Panc1 (cell line): ENCODE measurements at places on chromosomes 5 and 9. TPM values are rescaled to one million over a fixed set of nuclear protein-coding genes. Genes with fewer than 3 reads are reported as not detected.

IRX1 gene
- not detected for total RNA-seq

MPDZ gene
- total RNA-seq = 16.6 TPM

PCDHA2 gene
- not detected for total RNA-seq

DNA sequence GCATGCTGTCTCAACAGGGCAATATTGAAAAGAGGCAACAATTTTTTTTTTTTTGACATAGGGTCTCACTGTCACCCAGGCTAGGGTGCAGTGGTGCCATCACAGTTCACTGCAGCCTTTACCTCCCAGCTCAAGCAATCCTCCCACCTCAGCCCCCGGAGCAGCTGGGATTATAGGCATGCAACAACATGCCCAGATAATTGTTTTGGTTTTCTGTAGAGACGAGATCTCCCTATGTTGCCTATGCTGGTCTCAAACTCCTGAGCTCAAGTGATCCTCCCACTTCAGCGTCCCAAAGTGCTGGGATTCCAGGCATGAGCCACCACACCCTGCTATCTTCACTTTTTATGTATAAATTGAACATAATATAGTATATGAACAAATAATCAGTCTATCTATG, 47.6 kb downstream of the PRELID2 start:
- no peak for DNase-seq

DNA sequence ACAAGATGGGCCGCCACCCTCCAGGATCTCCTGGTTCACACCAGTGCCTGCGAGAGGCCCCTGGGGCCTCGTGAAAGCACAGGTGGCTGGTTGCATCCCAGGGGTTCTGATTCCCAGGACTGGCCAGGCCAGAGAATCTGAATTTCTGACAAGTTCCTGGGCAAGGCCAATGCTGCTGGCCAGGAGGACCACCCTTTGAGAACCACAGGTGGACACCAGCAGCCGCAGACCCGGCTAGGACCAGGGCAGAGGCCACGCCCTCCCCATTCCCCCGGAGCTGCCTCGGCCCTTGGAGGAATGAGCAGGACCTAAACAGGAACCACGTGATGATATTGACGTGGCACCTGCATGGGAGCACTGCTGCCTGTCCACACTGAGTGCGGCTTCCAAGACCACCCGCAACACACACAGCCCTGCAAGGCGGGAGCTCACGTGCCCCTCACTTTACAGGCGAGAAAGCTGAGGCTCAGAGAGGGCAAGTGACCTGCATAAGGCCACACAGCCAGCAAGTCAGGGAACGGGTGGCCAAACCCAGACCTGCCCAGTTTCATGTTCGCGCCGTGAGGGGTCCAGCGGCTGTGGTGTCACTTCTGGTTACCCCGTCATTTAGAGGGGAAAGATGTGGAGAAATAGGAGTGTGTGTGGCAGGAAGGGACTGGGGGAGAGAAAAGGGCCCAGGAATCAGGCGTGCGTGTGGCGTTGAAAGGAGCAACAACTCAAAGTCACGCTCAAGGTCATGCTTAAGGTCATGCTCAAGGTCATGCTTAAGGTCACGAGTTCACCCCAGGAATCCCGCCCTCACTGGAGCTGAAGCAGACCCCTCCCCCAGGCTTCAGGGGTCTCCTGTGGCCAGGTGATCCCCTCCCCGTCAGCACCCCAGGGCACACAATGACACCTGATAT, 105.9 kb upstream of the IER5L start:
- DNase-seq = no peak

DNA sequence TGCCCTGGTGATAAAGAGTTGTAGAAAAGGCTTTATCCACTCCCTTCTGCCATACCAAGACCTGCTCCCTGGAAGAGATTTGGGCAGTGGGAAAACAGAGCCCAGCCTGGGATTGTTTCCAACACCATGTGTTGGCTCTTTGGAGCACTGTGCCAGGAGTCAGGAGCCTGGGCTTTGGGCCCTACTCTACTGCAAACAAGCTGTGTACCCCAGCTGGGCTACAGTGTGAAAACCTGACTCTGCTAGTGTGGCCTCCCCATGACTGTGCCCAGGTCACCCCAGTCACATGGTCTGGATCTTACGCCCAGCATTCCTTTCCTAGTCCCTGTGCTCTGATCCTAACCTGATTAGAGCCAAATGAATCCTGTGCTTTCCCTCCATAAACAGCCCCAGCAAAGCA, 39.3 kb upstream of the SHB start:
- no peak for DNase-seq
